Activated CD8-positive, alpha-beta T cell treated with anti-CD3 and anti-CD28 coated beads for 36 hours (primary cell): ENCODE measurements at places on chromosomes 7 and 10.

- H3K36me3 ChIP-seq, result no peaks in the 10 kb centered on the region
- peaks cover 56% of the 10 kb centered on the region for H3K4me1 ChIP-seq
- H3K27ac ChIP-seq, result peak overlapping the region; percentile 85
- DNase-seq, result no peak
- H3K4me3 ChIP-seq, result no peak overlapping the region
Observed at GRCh38 chr7:44258865-44259546, 58.2 kb downstream of the YKT6 start.

- H3K27me3 ChIP-seq, result peaks cover 5% of the 10 kb centered on the region
- no peaks in the 10 kb centered on the region for H3K36me3 ChIP-seq
- DNase-seq, result no peak
- H3K4me3 ChIP-seq, result no peak overlapping the region
- H3K27ac ChIP-seq, result peak overlapping the region; percentile 12
- peaks cover 50% of the 10 kb centered on the region for H3K4me1 ChIP-seq
Observed at GRCh38 chr7:138900035-138900828, 81.0 kb downstream of the KIAA1549 start.

DNA sequence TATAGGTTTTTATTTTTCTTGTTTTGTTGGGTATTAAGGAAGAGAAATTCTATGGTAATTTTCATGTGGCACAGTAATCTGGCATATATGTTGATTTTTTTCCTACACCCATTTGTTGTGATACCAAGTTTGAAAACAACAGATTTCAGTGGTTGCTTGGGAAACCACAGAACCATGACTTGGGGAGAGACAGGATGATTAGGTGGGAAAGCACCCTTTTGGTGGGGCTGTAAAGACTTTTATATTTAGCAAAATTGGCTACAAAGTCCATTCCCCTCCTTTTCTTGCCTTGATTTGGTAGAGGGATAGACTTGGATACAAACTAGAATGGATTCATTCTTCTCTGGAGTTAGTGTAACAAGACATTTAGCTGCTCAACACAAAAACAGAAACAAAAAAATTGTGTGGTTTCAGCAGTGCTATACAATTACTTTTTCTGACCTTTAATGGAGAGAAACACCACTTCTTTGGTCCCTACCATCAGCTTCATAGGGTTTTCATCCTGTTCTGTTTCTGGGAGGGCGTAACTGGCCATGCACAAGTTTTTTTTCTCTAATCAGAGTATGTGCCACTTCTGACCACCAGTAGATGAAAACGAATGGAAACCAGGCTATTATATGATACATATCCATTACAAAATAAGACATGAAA is 52.7 kb downstream of the FIGNL1 start:
- H3K4me3 ChIP-seq, result no peak overlapping the region
- no peaks in the 10 kb centered on the region for H3K27me3 ChIP-seq
- peak; percentile 69 for DNase-seq
- H3K4me1 ChIP-seq, result peaks cover 81% of the 10 kb centered on the region
- peaks cover 86% of the 10 kb centered on the region for H3K36me3 ChIP-seq

DNA sequence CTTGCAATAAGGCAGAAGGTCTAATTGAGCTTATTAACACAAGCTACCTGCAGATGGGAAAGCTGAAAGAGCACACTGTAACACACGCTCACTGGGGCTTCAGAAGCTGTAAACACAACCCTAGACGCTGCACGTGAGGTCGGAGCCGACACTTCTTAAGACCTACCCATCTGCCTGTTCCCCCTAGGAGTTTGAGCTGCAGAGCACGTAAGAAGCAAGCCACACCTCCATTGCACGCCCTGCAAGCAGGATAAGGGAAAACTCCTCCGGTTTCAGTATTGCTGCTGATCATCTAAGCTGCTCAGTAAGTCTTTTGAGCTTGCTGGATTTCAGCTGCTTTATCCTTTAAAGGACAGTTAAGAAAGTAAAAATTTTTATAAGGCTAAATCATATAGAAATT is 244.0 kb upstream of the ZWINT start:
- H3K4me1 ChIP-seq, result no peaks in the 10 kb centered on the region
- no peak for DNase-seq
- no peaks in the 10 kb centered on the region for H3K36me3 ChIP-seq
- H3K27me3 ChIP-seq, result no peaks in the 10 kb centered on the region
- no peak overlapping the region for H3K4me3 ChIP-seq

- H3K36me3 ChIP-seq, result no peaks in the 10 kb centered on the region
- H3K4me3 ChIP-seq, result no peak overlapping the region
- no peaks in the 10 kb centered on the region for H3K4me1 ChIP-seq
- no peak for DNase-seq
Observed at GRCh38 chr7:122972056-122972455, 23.4 kb downstream of the TAS2R16 start.

DNA sequence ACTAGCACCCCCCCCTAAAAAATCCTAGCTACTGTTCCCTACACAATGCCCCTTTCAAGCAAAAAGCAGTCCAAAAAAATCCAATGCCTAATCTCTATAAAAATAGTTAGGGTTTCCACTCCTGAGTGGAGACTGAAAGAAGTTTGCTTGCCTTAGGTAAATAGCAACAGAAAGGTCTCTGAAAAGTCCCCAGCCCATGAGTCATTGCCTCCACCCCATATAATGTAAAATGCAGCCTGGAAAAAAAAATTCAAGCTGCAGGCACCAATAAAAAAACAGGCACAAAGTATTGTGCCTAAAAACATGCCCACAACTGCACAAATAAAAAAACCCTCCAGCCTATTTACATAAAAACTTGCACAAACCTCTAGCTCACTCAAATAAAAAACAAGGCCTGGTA is 47.5 kb downstream of the ZNF680 start:
- peaks cover 59% of the 10 kb centered on the region for H3K36me3 ChIP-seq
- no peak overlapping the region for H3K4me3 ChIP-seq
- H3K27ac ChIP-seq, result no peak overlapping the region
- no peaks in the 10 kb centered on the region for H3K4me1 ChIP-seq
- DNase-seq, result peak; percentile 12

GRCh38 chr10:72173262-72173618 is 42.6 kb upstream of the ANAPC16 start:
- no peak for DNase-seq
- no peak overlapping the region for H3K27ac ChIP-seq
- H3K4me1 ChIP-seq, result peaks cover 6% of the 10 kb centered on the region

DNA sequence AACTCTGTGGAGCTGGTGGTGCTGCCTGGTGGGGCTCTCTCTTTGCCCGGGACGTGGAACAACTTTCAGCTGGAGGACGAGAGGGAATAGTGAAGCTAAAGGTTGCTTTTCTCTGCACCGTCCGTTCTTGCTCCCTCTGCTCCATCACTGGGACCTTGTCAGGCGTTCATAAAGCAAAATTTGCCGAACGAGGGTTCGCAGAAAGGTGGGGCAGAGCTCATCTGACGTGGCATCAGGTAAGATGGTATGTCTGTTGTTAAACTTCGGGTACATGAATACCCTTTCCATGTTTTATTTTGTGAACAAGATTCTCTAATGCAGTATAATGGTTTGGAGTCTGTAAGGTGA is 416 bp downstream of the BBS9 start:
- no peaks in the 10 kb centered on the region for H3K36me3 ChIP-seq
- DNase-seq, result peak; percentile 23
- peak overlapping the region; percentile 84 for H3K27ac ChIP-seq
- H3K4me3 ChIP-seq, result peak overlapping the region; percentile 96
- H3K4me1 ChIP-seq, result peaks cover 19% of the 10 kb centered on the region

- no peaks in the 10 kb centered on the region for H3K36me3 ChIP-seq
- H3K27ac ChIP-seq, result no peak overlapping the region
- no peak for DNase-seq
- H3K4me1 ChIP-seq, result no peaks in the 10 kb centered on the region
- H3K4me3 ChIP-seq, result no peak overlapping the region
Observed at GRCh38 chr10:49290607-49291006, 8.4 kb upstream of the C10orf71 start.

DNA sequence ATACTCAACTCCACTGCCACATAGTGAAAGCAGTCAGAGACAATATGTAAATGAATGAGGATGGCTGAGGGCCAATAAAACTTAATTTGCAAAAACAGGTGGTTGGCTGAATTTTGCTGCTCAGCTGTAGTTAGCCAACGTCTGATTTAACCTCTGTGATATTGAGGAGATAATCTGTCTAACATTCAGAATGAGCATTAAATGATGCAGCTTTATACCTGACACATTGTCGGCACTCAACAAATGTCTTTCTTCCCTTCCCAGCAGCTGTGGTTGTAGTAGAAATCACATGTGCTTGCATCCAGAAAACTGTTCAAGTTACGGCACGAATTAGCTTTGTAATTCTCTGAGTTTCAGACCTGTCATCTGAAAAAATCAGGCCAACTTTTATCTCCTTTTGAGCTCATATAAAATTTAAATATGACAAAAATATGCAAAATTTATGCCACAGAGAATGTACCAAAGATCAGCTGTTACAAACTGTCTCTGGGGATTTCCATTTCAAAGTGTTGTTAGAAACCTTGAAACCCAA is 1239.7 kb downstream of the GATA3 start:
- no peak overlapping the region for H3K4me3 ChIP-seq
- no peaks in the 10 kb centered on the region for H3K36me3 ChIP-seq
- peaks cover 18% of the 10 kb centered on the region for H3K4me1 ChIP-seq
- no peaks in the 10 kb centered on the region for H3K27me3 ChIP-seq
- H3K27ac ChIP-seq, result peak overlapping the region; percentile 10
- no peak for DNase-seq

DNA sequence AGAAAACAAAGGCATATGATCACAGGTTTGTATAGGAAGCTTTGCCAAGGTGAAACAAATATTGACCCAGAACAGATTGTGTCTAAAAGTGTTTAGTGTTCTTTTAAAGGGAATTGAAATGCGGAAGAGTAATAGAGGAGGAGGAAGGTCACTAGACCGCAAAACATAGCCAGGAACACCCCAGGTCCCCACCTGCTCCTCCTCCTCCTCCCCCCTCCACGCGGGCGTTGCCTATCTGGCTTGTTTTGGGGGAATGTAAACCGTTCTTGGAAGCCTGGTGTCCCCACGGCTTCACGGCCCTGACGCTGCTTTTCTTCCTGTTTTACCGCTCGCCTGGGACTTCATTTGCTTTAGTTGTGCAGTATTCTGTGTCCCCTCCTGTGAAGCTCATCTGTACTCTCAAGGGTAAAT is 81.0 kb upstream of the PFKP start:
- no peak overlapping the region for H3K27ac ChIP-seq
- H3K27me3 ChIP-seq, result peaks cover 46% of the 10 kb centered on the region
- DNase-seq, result no peak
- H3K4me3 ChIP-seq, result no peak overlapping the region
- peaks cover 4% of the 10 kb centered on the region for H3K4me1 ChIP-seq

DNA sequence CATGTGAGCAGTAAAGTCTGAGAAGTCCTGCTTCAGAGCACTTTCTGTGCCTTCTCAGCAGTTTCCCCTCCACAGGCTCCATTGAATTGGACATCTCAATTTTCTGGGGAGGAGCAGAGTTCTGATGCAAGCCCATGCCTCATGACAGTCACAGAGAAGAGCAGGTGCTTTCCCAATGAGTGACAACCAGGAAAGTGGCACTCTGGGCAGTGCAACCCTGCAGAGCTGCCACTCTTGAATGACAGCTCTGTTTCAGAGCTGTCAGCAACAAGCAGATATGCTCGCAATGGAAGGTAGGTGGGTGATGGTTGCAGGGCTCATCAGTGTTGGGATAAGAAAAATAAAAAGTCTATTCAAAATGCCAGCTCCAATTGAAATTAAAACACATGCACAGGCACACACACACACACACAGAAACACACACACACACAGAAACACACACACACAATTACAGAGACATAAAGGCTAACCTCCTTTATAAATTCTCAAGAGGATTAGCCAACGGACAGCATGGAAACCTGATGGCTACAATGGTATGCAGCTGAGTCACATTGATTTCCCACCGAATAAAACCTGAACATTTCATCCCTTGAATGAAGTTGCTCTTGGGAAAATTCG is 50.5 kb downstream of the C10orf67 start:
- no peak overlapping the region for H3K4me3 ChIP-seq
- peaks cover 12% of the 10 kb centered on the region for H3K27me3 ChIP-seq
- H3K4me1 ChIP-seq, result peaks cover 2% of the 10 kb centered on the region
- no peak for DNase-seq
- no peaks in the 10 kb centered on the region for H3K36me3 ChIP-seq
- no peak overlapping the region for H3K27ac ChIP-seq

DNA sequence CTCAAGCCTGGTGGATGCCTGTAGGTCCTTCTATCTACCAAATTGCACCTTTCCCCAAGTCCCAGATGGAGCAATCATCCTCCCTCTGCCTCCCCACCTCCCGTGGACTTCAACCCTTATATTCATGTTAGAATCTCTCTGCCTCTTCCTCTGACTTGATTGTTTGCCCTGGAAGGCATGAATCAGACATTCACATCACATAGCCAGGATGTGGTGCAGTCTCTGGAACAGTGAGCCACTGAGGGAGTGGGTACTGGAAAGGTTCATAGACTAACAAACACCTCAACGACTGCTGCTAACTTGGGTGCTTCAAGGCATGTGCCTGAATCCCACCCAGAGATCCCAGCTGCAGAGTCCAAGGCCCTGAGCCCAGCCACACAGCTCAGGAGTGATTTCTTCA is 494.0 kb downstream of the TNS3 start:
- H3K4me3 ChIP-seq, result no peak overlapping the region
- no peak for DNase-seq
- no peaks in the 10 kb centered on the region for H3K36me3 ChIP-seq
- no peaks in the 10 kb centered on the region for H3K27me3 ChIP-seq

DNA sequence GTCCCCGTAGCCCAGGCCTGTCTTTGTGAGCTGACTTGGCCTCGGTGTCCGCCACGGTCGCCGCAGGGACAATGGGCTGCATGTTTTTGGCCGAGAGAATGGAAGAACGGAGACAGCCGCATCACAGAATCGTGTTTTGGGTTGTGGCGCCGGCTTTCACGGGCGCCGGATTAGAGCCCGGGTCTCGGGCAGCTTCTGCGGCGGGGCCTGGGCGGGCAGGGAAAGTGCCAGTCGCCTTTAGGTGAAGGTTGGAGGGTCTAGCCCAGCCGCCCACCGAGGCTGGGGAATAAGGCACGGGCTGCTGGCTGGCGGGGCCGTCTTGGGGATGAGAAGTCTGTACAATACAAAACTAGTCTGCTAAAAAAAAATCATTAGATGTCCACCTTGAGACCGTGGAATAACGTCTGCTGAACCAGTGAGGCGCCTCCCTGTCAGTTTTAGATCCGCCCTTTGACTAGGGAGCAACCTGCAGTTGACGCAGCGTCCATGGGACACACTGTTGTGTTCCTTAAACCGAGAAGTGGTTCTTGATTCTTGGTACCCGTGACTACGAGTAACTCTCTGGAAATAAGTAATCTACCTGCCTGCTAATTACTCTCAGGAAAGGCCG is 577 bp downstream of the DNAJB9 start:
- DNase-seq, result peak; percentile 64
- peaks cover 45% of the 10 kb centered on the region for H3K4me1 ChIP-seq
- H3K4me3 ChIP-seq, result peak overlapping the region; percentile 99
- no peaks in the 10 kb centered on the region for H3K27me3 ChIP-seq
- peaks cover 41% of the 10 kb centered on the region for H3K36me3 ChIP-seq

DNA sequence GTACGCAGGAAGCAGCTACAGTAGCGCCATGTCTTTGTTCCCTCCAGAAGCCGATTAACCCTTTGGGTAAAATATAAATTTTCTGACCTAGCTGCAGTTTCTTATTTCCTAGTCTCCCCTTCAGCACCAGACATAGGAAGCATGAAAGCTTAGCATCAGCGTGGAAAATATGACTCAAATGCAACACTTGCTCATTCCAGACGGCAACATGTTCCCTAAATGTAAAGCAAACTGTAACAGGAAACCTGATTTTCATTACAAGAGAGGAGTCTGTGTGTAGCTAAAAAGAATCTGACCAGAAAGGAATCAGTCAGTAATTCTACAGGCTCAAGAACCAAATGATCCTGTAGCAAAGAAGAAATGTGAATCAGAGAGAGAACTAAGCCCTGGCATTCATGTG is 219.2 kb downstream of the C7orf25 start:
- peaks cover 1% of the 10 kb centered on the region for H3K27me3 ChIP-seq
- no peak for DNase-seq
- H3K4me1 ChIP-seq, result no peaks in the 10 kb centered on the region
- H3K36me3 ChIP-seq, result no peaks in the 10 kb centered on the region
- H3K4me3 ChIP-seq, result no peak overlapping the region
